Right renal cortex interstitium (tissue), 3 donors: ENCODE measurements at places on chromosomes 12 and 14. TPM values are rescaled to one million over a fixed set of nuclear protein-coding genes. Genes with fewer than 3 reads are reported as not detected.

DNA sequence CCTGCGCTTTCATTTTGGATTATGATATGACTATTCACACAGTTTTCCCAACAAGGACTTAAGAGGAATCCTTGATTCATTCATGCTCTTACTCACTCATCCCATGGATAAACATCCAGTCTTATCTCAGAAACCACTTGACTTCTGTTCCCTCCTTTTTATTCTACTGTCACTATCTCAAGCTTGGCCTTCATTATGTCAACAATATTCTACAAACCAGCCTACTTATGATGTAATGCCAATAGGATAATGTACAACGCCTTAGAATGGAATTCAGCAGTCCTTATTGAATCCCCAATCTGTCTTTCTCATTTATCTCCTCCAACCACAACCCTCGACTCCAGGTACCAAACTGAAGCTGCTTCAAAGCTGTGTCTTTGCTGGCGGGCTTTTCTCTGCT lies 448.5 kb downstream of the PDZRN4 start:
- no peak for DNase-seq

TCL1B gene
- polyA plus RNA-seq: 0.28 TPM

DNA sequence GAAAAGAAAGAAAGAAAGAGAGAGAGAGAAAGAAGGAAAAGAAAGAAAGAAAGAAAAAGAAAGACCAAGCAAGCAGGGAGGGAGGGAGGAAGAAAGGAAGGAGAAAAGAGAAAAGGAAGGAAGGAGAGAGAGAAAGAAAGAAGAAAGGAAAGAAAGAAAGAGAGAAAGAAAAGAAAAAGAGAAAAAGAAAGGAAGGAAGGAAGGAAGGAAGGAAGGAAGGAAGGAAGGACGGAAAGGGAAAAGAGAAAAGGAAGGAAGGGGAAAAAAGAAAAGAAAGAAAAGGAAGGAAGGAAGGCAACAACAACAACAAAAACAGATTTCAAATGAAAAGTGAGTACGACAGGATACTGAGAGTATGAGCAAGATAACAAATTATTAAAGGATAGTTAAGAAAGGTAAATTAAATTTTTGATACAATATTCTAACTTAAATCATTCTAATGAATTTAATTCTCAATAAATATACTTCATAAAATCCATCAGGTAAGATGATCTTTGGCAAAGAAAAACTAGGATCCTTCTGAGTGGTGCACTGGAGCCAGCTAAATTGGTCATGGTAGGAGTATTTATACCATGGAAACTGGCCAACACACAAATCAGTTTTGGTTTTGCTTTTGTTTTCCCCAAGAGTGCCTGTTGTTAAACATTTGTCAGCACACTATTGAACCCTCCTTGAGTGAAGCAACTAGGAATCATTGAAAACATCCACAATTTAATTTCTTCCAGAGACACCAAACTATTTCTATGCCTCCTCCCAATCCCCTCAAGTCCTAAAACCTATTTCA lies 56.1 kb upstream of the DYRK2 start:
- no peak for DNase-seq

DNA sequence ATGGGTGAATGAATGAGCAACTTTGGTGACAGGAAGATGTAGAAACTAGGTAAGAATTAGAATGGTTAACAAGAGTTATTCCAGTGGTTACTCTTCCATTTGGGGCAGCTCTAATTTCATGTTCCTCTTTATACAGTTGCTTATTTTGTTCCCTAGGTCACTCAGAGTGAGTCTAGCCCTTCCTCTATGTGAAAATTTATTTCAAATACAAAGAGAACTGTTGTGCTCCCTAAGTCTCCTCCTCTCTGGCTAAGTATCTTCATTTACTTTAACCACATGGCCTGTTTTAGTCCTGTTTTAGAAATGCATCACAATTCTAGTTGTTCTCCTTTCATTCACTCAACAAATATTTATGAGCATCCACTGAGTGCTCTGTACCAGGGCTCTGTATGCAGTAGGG lies 51.1 kb upstream of the HIF1A start:
- no peak for DNase-seq

GRCh38 chr12:48969160-48969771 lies 2.3 kb downstream of the WNT10B start:
- DNase-seq: no peak

GRCh38 chr12:128876559-128876958 lies 23.3 kb downstream of the GLT1D1 start:
- DNase-seq: no peak

TAS2R46 gene
- polyA plus RNA-seq: not detected

DNA sequence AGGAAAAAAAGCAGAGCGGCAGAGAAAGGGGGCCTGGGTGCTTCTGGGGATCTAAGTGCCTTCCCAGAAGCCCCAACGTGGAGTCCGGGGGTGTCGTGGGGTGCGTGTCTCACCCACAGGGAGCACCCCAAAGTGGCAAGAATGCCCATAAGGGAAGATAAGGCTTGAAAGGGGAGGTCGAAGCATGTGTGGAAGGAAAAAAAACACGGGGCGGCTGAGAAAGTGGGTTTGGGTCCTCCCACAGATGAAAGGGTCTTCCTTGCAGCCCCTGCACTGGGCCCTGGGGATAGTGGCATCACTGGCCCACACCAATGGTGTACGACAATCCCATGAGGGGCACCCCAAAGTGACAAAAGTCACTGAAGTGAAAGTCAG lies 275.5 kb downstream of the ALG10 start:
- DNase-seq: no peak

SERPINA12 gene
- polyA plus RNA-seq: 0.29 TPM

LRRC9 gene
- polyA plus RNA-seq: 2.3 TPM

PDE3A gene
- polyA plus RNA-seq: 30.4 TPM

DNA sequence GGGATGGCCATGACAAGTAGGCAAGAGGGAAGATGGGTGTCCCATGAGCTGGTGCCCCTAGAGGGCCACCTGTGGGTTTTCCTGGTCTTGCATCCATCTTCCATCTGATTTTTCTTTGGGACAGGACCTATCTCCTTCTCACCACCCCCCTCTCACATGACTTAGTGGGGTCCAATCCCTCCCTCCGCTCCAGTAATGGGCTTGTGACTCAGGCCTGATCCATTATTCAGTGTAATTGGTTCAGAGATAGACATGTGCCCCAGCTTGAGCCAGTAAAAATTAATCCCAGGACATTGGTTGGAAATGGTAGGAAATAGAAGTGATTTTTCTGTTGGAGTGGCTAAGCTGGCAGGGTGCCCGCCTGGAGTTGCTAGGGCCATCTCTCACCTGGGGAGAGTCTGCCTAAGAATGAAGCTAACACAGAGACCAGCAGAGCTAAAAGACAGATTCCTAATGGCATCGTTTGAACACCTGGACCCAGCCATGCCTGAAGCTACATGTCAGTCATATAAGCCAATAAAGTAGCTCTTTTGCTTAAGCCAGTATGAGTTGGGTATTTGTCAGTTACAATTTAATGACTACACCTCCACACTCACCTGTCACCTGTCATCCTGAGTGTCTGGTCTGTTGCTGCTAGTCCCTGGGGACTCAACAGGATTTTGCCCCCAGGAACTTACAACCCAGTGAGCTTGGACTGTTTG lies 14.7 kb downstream of the RASAL1 start:
- DNase-seq: no peak

DNA sequence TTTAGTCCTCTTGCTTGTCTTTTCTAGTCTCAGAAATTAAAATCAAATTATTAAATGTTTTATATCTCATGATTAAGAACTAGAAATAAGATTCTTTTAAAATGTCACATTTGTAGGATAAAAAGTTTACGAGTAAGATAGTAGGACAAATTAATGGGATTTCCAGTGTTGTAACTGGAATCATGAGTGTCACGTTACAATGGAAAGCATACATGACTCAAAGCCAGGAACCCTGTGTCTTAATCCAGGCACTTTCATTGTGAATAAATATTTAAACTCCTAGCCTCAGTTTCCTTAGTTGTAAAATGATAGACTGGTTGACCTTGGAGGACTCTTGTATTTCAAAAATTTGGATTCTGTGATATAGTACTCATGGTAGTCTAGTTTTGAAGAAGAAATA lies 84.9 kb downstream of the MIA2 start:
- no peak for DNase-seq

- no peak for DNase-seq
Observed at GRCh38 chr12:46562625-46563225, 190.2 kb upstream of the SLC38A2 start.

- no peak for DNase-seq
Observed at GRCh38 chr14:91356181-91356763, 61.3 kb downstream of the CCDC88C start.

DNA sequence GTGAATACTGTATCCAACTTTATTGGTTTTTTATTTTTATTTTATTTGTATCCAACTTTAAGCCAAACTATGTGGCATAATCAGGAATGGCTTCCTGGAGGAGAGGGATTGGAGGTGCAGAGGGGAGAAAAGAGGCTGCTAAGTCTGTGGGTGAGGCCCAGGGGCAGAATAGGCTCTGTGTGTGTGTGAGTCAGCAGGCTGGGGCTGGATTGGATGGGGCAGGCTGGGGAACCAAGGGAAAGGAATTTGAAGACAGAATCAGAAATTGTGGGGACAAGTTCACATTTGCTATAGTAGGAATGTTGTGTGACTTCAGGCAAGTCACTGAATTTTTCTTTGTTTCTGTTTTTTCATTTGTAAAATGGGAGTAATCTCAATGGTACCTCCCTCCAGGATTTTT lies 12.8 kb upstream of the RILPL1 start:
- no peak for DNase-seq

DNA sequence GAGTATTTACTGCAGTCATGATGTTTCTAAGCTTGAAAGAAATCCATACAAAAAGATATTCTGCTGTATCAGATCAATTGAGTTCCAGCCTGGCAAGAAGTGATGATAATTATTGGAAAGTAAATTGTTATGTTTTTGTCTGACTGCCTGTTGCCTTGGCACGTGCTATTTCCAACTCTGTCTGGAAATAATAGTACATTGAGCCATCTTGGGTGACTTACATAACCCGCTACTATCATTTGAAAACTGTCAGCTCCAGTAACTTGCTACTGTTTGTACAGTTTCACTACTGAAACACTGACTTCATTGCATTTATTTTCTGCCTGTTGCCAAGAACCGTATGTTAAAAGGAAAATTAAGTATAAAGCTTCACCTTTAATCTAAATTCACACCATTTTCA lies 318.6 kb downstream of the ITPR2 start:
- no peak for DNase-seq

GRCh38 chr12:101885912-101886561 lies 8.7 kb downstream of the DRAM1 start:
- DNase-seq: no peak

DNA sequence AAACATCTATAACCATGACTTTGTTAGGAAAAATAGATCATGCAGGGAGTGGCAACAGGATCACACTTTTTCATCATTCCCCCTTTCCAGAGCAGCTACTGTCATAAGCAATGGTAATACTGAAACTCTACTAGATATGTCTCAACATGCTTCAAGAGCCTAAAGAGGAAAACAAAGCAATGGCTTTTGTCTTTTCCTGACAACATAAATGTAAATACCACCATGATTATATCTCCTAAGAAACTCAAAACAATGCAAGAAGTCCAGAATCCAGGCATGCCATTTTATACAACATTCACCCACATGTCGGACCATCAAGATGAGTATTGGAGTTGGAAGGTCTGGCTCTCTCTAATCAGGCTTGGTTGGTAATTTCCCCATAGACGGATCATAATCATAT lies 78.7 kb downstream of the KIF21A start:
- DNase-seq: no peak

GRCh38 chr12:127780881-127781280 lies 486.1 kb upstream of the TMEM132C start:
- no peak for DNase-seq

DNA sequence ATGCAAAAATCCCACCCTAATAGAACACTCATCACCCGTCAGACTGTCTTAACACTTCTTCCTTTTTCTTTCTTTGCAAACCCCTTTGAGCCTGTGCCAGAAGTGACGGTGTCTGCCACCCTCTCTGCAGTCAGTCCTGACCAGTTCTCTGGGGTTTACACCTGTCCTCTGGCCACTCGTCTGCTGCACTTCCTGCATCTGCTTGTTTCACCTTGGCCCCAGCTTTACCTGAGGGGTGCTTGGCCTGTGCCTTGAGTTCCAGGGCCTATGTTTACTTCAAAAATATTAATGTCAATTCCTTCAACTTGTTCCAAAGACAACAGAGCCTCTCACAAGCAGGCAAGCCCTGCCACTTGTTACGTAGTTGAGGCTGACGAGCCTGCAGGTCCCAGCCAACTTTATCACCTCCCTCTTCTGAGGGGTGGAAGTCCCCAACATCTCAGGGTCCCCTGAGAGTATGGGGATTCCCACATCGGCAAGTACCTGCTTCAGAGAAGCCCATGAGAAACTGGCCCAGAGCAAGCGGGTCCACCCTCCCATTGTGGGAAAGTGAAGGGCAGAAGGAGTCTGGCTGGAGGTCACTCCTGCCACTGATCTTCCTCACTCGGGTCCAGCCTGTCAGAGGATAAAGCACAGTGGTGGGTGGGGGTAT lies 205.4 kb downstream of the DAD1 start:
- DNase-seq: no peak

- DNase-seq: no peak
Observed at GRCh38 chr12:3947781-3948180, 74.6 kb upstream of the PARP11 start.

GRCh38 chr14:101929946-101930345 lies 34.4 kb upstream of the DYNC1H1 start:
- no peak for DNase-seq

GRCh38 chr12:11726659-11727058 lies 77.2 kb downstream of the ETV6 start:
- no peak for DNase-seq

DNA sequence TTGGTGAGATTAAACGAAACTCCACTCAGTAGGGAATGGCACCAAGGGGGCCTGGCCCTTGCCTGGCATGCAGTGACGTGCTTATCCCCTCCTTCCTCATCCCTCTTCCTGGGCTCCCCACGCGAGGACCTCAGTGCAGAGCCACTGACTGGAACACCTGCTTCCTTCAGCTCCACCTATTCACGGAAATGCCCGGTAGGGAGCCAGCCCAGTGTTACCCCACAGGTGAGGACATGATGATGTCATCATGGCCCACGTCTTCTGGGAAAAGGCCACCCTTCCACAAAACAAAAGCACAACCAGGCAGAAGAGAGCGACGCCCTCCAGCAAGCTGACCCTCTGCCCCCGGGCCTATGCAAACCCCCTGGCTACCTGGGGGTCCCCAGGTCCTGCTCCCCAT lies 42.1 kb downstream of the CCDC85C start:
- DNase-seq: no peak

DNA sequence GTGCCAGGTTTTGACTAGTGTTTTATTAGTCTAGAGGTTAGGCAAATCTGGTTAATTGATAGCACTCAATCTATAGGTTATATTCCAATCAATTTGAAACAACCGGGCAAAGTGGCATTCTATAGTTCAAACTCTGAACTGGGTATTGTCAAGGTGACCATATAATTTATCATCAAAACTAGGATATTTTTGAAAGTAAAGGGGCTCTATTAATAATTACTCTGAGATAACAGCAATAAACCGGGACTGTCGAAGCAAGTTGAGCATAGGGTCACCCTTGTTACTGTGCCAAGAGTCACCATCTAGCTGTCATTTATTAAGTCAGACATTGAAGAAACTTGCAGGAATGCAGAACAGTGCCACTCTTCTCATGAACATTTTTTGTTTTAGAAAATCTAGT lies 321.2 kb downstream of the RAD51B start:
- no peak for DNase-seq

CCDC197 gene
- polyA plus RNA-seq: not detected
